NCI-H2227 treated with DMSO at 0.1 percent for 48 hours (cell line): ENCODE measurements at places on chromosomes 2 and 18.

GRCh38 chr2:122011493-122012270, 256.2 kb downstream of the TSN start:
- no peak for DNase-seq

GRCh38 chr2:180664507-180664906, 315.9 kb upstream of the UBE2E3 start:
- no peak for DNase-seq

DNA sequence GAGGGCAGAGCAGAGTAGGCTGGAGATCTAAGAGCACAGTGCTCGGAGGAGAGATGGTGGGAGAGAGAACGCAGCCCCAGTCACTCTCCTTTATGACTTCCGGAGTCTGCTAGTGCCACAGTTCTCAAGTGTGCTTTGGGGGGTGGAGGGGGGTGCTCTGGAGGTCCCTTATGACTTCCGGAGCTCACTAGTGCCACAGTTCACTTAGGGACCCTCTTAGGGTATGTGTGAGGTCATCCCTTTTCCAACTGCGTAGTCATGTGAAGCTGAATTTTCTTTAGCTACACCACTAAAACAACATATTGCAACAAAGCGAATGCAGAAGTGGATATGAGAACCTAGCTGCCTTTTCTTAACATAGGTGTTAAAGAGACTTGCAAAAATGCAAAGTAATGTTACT, 153.7 kb upstream of the KCTD1 start:
- no peak for DNase-seq

DNA sequence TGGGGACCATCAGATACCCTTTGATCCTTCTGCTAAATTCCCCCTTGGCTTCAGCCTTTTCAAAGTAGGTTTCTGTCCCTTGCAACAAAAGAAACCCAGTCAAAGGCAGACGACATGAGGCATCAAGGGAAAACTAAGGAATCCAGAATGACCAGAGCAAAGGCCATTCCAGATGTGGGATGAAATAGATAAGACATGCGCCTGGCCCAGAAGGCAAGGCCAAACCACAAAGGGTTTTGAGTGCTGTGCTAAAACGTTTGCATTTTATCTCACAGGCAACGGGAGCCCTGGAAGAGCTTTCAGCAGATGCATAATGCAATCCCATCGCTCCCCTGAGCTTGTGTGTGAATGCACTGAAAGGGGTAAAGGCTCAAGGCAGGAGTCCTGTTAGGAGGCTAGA, 17.7 kb downstream of the CXCR1 start:
- DNase-seq = no peak

DNA sequence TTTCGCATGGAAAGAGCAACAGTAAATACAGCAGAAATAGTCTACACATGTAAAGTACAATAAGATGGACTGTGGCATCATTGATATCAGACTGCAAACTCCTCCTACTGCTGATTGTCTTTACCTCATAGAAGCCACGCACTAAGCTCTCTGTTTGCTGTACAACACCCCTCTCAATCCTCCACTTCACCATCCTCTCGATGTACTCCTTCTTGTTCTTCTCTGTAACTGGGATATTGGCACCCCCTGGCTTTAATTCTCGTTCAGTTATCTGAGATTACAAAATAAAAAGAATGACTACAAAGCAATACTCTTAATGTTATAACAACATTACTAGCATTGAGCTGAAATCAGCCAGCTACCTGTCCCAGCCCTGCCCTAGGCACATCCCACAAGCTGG, 49.3 kb upstream of the STK17B start:
- DNase-seq = no peak
